ENCODE measurements at places on chromosomes 12 and 14. TPM values are rescaled to one million over a fixed set of nuclear protein-coding genes. Genes with fewer than 3 reads are reported as not detected.

The PLEKHG3 gene
- 3.1 TPM for total RNA-seq

The CISTR gene
- not detected for total RNA-seq

The TIGAR gene
- 19.3 TPM for total RNA-seq

The LGALS3 gene
- total RNA-seq: 113 TPM

The ESR2 gene
- total RNA-seq: not detected

Data from placental pericyte (primary cell).